ENCODE measurements at places on chromosomes 4 and X.
A peak's percentile ranks its signal among the peaks of the same experiment; 100 is the strongest.

GRCh38 chrX:85375333-85375738 lies 4.1 kb downstream of the POF1B start:
- DNase-seq, result peak; percentile 60

- peak; percentile 41 for DNase-seq
Observed at GRCh38 chr4:139530833-139531427, 25.1 kb downstream of the SETD7 start.

- DNase-seq, result no peak
Observed at GRCh38 chrX:44183329-44183728, 160.1 kb downstream of the EFHC2 start.

DNA sequence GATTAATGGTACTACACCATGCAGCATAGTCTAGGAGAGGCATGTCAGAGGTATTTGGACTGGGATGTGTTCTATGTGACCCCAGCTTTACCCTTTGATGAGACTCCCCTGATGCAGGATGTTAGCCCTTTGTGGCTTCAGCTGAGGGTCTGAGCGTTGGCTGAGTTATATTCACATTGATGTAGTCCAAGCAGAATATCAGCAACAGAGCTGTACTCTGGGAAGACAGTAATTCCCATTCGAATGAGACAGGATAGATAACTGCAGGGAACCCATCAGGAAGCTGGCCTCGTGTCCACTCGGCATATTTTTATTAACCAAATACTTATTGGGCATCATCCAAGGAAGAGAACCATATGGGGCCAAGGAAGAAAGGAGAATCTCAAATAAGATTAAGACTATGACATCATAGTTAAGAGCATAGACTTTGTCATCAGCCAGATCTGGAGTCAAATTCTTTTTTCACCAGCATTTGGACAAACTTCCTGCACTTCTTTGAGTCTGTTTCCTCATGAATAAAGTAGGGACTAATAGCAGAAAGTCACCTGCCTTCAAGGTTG lies 198.1 kb downstream of the SOWAHB start:
- DNase-seq, result no peak

GRCh38 chrX:16567681-16568080 lies 82.3 kb upstream of the S100G start:
- DNase-seq, result no peak

- no peak for DNase-seq
Observed at GRCh38 chrX:139187738-139188137, 342.8 kb upstream of the F9 start.

DNA sequence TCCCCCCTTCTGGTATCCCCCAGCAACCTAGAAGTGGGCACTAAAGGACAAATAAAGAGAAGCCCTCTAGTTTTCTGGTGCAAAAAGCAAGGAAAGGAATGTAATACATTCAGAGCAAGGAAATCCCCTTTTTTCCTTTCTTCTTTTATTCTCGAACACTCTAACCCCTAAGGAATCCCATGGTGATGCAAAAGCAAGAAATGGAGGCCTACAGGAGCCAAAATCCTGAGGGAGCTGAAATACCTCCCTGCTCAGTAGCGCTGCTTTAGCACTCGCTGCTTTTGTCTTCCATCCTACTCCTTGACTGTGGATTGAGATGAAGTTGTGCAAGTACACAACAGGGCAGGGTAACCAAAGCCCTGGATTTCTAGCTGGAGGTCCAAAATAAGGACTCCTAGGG lies 251.0 kb downstream of the PRDM5 start:
- DNase-seq, result no peak

- no peak for DNase-seq
Observed at GRCh38 chr4:15109600-15109999, 107.3 kb downstream of the CPEB2 start.

- DNase-seq, result no peak
Observed at GRCh38 chrX:40952855-40953254, 132.4 kb upstream of the USP9X start.

DNA sequence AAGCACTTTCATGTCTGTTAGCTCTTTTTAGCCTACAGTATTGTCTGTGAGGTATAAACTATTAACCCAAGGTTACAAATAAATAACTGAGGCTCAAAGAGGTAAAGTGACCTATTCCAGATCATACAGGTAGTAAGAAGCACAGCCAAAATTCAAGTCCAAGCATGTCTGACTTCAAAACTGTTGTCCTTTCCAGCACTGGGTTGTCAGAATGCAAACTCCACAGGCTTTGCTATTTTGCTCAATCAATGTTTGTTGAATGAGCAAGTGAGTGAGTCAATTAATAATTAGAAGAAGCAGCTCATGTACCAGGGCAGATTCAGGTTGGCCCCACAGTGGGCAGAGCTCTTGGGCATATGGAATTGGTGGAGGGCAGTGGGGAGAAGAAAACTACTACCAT lies 134.1 kb upstream of the ARHGEF9 start:
- DNase-seq, result no peak

DNA sequence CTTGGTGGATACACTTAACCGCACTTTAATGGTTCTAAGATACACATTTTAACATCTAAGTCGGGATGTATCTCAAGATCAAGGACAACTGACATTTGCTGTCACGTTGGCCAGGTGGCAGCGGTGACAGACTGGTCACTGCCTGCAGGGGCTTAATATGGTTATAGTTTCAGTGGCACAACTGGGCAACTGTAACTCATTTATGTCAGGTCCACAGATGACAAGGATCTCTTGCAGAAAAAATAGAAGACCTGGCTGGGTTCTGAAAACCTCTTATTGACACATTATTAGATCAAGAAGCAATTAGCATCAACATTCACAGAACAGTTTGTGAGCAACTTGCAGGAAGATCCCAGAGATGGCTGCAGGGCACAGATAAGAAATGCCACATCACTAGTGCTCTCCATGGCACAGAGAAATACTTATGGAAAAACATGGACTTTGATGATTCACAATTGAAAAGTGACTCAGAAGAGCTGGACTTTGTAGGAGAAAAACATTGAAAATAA lies 99.6 kb upstream of the SORBS2 start:
- DNase-seq, result no peak

DNA sequence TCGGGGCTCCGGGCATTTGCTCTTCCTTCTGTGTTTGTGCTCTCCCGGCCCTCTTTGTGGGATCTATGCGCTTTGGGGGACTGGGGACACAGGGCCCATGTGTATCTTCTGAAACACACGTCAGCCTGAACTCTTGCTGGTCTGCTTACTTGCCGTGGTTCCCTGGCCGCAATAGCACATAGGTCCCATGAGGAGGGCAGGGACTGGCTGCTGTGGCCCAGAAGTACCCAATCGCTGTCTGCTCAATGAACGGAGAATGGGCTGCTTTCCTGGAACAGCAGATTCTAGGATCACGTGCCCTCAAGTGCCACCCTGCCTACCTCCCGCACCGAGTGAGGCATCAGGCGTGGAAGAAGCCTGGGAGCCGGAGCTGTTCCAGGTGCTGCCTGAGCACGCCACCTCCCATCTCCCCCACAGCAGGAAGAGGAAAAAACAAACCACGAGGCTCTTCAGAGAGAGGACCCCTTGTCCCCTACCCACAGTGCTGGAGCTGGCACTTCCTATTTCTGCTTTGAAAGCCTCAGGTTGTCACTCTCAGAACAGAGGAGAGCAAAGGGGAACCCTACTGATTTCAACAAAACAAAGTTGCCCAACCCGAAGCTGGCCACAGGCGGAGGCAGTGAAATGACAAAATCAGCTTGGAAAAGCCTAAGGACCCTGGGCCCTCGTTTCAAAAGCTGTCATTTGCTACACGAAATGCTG lies 3.8 kb downstream of the G6PD start:
- DNase-seq, result peak; percentile 46

GRCh38 chr4:38666766-38667084 lies 2.7 kb downstream of the KLF3 start:
- DNase-seq, result no peak

GRCh38 chr4:156537286-156537685 lies 434.3 kb downstream of the PDGFC start:
- DNase-seq, result no peak

DNA sequence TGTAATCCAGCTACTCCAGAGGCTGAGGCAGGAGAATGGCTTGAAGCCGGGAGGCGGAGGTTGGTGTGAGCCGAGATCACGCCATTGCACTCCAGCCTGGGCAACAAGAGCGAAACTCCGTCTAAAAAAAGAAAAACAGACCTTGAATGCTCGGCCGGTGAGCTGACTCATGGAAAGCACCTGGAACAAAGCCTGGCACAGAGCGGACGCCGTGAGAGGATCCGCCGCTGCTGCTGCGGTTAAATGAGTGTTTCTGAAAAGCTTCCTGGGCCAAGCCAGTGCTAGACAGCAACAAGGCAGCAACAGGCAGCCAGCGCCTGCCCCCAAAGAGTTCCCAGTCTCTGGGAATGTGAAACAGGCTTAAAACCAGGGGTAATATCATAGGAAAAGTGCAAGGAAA lies 186.4 kb downstream of the AFAP1 start:
- DNase-seq, result no peak

- DNase-seq, result no peak
Observed at GRCh38 chr4:99687120-99687519, 29.5 kb upstream of the C4orf54 start.

DNA sequence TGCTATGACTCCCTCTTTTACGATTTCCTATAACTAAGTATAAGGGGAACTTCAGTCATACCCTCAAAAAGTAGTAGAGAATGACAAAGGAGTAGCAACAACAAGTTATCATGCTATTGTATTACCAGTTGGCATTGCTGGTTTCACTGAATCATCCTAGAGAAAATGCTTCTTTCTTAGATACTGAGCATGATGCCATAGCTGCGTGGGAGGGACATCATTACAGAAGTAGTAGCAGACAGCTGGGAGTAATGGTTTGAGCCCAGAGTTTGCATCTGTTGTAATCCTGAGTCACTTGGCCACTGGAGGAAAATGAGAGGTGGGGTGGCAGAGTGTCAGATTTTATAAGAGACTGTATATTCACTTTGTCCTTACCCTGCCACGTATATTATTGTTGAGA lies 38.6 kb downstream of the MTMR1 start:
- DNase-seq, result no peak

DNA sequence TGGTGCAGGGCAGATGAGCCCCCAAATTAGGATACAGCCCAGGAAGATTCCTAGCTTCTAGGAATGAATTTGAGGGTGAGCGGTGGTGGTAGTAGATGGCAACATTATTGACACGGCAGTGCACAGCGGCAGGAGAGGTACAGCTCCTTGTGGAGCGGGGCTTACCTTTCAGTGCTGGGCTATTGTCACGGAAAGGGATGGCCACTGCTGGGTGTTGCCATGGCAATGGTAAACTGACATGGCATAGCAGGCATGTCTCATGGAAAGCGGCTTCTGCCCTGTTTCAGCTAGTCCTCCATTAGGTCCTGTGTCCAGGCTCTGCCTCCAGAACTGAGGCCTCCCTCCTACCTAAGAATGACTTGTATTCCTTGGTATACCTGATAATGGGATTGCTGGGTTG lies 81.8 kb upstream of the WDR1 start:
- DNase-seq, result no peak

DNA sequence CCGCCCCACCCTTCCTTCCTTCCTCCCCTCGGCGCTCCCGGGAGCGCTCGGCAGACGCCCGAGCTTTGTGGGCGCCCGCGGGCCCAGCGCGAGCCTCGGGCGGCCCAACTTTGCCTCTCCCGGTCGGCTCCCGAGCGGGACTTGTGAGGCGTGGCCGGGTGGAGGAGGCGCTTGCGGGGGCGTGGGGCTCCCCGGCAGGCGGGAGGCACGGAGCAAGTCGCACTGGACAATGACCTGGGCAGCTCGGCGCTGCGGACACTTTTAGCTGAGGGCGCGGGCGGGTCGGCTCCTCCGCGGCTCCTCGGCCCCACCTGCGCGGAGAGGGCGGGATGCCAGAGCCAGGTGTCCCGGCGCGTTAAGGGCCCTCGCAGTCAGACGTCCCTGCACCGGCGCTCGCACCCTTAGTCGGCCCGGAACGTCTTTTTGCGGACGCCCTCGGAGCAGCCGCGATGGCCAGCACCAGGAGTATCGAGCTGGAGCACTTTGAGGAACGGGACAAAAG lies 385 bp downstream of the DCLK2 start:
- DNase-seq, result peak; percentile 20

All from Peyer's patch (tissue), 4 donors.